Stimulated activated CD8-positive, alpha-beta memory T cell treated with anti-CD3 and anti-CD28 coated beads, Interleukin-15, amount 100 ng/mL, for 4 hours (primary cell): ENCODE measurements at places on chromosomes 1 and 21.

GRCh38 chr1:19758227-19758830 lies 41.4 kb downstream of the TMCO4 start:
- DNase-seq = no peak

GRCh38 chr1:187665483-187665882 lies 836.7 kb downstream of the PLA2G4A start:
- DNase-seq = no peak

- no peak for DNase-seq
Measured at GRCh38 chr21:15495965-15496364, 233.8 kb upstream of the USP25 start.

DNA sequence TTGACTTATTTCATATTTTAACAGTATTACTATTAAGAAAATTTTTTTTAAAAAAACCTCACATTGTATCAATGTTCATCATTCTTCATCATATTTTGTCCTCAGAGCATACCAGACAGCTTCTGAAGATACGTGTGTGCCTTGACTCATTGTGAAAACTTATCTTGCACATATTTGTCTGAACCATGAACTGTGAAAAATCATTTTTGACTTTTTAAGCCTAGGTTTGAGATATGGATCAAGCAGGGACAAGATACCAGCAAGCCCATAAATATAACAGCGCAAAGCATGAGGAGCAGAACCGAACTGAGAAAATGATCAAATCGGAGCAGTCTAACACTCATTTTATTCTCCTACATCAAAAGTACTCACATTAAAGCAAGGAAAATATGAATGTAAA lies 506.0 kb downstream of the BRINP3 start:
- no peak for DNase-seq

DNA sequence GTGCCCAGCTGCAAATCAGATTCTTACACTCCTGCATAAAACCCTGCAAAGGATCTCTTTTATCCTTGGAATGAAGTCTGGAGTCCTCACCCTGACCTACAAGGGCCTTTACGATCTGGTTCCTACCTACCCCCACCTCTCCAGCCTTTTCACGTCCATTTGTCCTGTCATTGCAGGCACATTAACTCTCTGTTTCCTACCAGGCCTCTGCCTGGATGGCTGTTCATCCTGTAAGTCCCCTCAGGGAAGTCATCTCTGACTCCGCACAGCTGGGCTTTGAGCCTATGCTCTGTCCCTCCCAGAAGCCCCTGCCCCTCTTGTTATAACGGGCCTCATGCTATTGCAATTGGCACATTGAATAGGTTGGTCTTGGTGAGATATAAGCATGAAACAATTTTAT lies 96.8 kb upstream of the USP24 start:
- no peak for DNase-seq

GRCh38 chr1:182739545-182739944 lies 50.0 kb upstream of the NPL start:
- no peak for DNase-seq

- DNase-seq = no peak
Measured at GRCh38 chr1:209420276-209420675, 163.2 kb upstream of the CAMK1G start.

- DNase-seq = no peak
Measured at GRCh38 chr1:49319426-49319963, 542.8 kb upstream of the BEND5 start.
